Temporal lobe (tissue), 4 donors: ENCODE measurements at places on chromosomes 2 and 18. TPM values are rescaled to one million over a fixed set of nuclear protein-coding genes. Genes with fewer than 3 reads are reported as not detected.

The SLC4A3 gene
- 22.9 TPM for total RNA-seq

The RUFY4 gene
- not detected for total RNA-seq

The NETO1 gene
- total RNA-seq, result 27.0 TPM

The LGALSL gene
- 38.4 TPM for total RNA-seq

The DHRS9 gene
- 0.49 TPM for total RNA-seq

The CD302 gene
- total RNA-seq, result 2.5 TPM

The HOXD8 gene
- 0.25 TPM for total RNA-seq

The ANKRD30B gene
- not detected for total RNA-seq

The FOXD4L1 gene
- 0.25 TPM for total RNA-seq

The REG1B gene
- total RNA-seq, result not detected

The CSRNP3 gene
- total RNA-seq, result 184 TPM

The NPHP1 gene
- total RNA-seq, result 3.0 TPM

The ALPP gene
- not detected for total RNA-seq

The TNFRSF11A gene
- total RNA-seq, result under 0.01 TPM
